Heart right ventricle (tissue), 16 donors: ENCODE measurements at places on chromosomes 16 and 17.

DNA sequence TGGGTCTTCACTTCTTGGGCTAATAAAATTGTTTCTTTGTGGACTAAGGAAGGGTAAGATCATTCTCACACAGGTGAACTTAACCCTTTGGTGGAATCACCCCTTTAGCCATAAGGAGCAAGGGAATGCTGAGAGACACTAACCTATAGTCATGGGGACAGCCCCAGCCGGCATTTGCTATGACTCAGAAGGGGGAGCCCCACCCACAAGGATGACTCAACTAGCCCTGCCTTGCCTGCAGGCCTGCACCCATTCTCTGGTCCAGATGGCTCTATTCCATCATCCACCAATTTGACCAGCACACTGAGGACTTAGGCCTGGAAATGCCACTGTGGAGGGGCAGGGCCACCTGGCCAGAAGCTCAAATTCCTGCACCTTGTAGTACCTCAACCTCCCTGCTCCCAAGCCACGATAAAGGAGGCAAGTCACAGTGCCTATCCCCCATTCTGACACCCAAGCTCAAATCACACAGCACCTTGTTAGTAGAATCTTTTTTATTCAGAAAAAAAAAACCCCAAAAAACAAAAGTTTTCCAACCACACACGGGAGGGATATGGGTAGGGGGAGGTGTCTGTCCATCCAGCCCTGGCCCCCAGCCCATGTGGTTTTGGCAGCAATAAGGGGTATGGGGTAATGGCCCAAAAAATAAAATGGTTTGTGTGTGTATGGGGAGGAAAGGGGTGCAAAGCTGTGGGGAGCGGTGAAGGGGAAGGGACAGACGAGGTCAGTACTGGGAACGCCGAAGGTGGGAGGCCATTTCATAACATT, 3.0 kb downstream of the PFN1 start:
- DNase-seq: peak; percentile 49

GRCh38 chr16:57411362-57411976, 6.9 kb downstream of the CCL17 start:
- DNase-seq: no peak

GRCh38 chr17:10058921-10059683, 139.3 kb downstream of the GAS7 start:
- DNase-seq: no peak

DNA sequence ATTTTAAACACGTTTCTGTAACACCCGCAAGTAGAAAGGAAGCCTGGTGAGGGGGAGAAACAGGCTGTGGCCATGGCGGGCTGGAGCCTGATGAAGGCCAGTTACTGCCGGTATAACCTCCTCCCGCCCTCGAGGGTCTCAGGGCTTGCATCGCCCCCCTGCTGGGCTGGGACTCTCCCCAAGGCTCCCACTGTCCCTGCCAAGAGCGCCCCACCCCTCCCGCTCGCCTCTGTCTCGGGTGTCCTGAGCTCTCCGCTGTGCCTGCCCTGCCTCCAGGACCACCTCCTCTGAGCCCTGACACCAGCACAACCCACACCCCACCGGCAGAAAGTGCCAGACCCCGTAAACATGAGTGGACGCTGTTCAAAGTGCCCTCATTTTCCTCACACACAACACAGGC, 18.7 kb downstream of the TMEM204 start:
- no peak for DNase-seq

GRCh38 chr17:69239611-69240600, 11.3 kb upstream of the ABCA10 start:
- no peak for DNase-seq

DNA sequence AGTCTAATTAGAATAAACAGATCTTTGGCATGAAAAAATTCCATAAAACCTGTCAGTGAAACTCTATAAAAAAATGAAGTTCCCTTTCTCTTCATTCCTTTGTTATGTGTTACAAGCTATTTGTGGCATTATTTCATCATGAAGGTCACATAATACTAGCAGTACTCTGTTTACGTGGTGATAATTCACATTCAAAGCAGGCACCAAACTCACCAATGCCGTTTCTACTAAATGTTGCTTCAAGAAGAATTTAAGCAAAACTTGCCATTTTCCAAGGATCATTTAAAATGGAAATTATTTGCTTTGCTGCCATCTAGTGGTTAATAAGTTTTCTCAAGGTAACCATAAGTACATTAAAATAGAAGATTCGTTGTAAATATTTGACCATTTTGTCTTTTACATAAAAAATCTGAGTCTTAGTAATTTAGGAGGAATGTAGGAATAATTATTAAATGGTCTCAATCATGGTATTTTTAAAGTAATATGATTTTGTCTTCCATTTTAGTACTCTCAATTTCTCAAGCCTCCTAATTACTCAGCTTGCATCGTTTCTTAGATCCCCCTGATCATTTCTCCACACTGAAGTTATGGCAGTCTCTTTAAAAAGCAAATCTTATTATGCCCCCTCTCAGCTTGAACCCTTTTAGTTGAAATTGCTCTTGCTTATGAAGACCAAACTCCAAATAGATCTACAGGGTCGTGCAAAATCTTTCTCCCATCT, 80.8 kb downstream of the OMG start:
- DNase-seq: no peak

GRCh38 chr16:85084841-85085510, 27.3 kb downstream of the CIBAR2 start:
- no peak for DNase-seq

- no peak for DNase-seq
These were observed 8.9 kb upstream of the TNS4 start for GRCh38 chr17:40510328-40510648.

GRCh38 chr16:84507011-84507982, 2.8 kb upstream of the MEAK7 start:
- DNase-seq: no peak

- DNase-seq: no peak
These were observed 24.6 kb downstream of the CACNG1 start for GRCh38 chr17:67068999-67069398.

DNA sequence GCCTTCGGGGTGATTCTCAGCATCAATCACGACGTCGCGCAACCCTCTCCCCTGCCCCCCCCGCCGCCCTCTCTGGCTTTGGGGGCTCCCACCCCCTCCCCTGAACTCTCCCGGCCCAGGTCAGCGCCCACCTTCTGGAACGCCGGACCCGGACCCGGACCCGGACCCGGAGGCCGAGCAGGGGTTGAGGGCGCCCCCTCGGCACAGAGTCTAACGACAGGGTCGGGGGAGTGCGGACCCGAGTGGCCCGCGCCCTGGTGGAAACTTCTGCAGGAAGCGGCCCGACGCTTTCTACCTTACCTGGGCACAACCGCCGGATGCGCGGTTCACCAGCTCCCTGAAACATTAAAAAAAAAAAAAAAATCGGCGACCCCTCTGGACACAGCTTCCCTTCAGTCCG, 16.2 kb downstream of the SALL1 start:
- no peak for DNase-seq
